Fibroblast of skin of abdomen (primary cell): ENCODE measurements at places on chromosomes 1 and 21.

DNA sequence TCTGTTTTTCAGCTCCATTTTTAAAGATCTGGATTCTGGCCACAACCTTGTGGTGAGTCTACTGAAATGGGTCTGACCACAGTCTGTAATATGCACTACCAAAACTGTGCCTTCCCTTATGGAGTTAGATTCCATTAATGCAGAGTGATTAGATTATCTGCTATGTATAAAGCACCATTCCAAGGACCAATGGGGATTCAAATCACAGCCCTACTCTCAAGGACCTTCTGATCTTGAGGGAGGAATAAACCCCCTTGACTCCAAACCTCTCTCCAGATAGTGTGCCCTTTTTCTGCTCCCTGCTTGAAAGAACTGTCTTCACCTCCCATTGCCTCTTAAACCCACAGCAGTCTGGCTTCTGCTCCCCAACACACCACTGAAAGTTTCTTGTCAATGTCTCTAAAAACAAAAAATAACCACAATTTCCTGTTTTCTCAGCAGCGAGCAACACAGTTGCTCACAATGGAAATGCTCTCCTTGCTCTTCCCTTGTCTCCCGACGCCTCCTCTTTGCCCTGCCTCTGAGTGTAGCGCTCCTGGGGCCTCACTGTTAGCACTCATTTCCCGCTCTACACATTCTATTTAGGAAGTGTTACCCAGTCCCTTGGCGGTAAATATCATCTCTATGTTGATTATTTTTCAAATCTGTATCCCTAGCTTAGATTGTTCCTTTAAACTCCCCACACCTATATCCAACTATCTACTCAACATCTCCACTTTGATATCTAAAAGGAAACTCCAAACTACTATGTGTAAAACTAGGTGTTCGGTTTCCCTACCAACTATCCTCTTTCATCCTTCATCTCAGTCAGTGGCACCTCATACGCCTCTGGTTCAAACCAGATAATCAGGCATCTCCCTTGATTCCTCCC, 13.6 kb downstream of the PCNX2 start:
- peak; percentile 68 for DNase-seq

DNA sequence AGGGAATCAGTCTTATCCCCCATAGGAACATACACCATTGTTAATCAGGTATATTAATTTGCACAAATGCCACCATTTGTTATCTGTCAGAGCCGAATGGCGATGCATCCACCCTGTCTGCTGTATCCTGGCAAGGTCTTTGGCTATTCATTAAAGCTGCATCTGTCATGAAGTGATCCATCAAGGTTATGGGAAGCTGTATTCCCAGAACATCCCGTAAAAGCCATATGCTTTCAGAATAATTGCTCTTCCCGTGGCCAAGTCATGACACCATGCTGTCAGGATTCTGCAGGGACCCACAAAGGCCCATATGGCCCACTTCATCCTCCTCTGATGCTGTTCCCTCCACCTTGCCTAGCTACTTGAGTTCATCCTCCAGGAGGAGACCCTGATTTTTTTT, 103.9 kb downstream of the RAVER2 start:
- DNase-seq: no peak

DNA sequence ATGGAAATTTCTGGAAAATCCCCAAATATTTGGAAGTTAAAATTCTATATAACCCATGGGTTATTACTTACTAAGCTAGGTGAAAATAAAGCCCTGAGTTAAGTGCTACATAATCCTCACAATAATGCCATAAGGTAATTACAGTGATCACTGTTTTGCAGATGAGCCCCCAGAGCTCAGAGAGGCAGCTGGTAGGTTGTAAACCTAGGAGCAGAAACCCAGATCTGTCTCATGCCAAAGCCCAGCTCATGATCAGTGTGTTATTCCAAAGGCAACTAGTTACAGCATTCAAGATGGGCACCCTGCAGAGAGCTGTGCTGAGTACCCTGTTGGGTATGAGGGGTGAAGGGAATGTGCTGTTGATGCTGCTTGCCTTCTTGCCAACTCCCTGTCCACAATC, 10.8 kb upstream of the MYOG start:
- DNase-seq: no peak

DNA sequence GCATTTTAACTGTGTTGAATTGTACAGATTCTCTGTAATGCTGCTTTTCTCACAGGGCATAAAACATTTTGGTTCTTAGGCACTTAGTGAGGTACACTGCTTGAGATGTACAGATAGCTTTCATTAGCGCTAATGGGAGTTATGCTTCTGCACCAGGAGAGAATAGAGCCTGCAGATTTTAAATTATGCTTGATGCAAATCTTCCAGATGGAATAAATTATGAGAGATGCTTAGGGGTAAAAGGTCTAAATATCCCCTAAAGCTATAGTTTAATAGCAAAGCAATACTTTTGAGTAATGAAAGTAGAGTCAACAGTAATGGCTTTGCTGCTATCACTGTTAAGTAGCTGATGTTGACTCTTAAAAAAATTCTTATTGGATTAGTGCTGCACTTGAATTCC, 248.9 kb downstream of the S1PR1 start:
- no peak for DNase-seq

GRCh38 chr1:201251851-201252430, 31.4 kb upstream of the PKP1 start:
- DNase-seq: no peak

DNA sequence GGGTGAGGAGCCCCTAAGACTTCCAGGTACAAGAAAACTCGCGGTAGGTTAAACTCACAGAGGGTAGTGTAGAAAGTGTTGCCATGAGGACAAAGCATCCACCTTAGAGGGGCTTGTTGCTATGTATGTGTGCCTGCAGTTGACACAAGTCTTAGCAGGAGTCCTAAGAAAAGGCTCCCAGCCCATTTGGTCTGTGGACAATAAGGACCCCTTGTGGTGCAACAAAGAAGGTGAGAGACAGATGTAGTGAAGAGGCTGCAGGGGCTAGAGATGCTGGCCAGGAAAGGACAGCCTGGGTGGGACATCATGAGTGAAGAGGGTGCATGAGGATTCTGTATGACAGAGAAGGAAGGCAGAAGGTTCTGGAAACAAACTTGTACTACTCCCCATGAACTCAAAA, 36.3 kb upstream of the IL10 start:
- DNase-seq: peak; percentile 48

GRCh38 chr1:46638921-46639320, 22.3 kb upstream of the MOB3C start:
- no peak for DNase-seq

DNA sequence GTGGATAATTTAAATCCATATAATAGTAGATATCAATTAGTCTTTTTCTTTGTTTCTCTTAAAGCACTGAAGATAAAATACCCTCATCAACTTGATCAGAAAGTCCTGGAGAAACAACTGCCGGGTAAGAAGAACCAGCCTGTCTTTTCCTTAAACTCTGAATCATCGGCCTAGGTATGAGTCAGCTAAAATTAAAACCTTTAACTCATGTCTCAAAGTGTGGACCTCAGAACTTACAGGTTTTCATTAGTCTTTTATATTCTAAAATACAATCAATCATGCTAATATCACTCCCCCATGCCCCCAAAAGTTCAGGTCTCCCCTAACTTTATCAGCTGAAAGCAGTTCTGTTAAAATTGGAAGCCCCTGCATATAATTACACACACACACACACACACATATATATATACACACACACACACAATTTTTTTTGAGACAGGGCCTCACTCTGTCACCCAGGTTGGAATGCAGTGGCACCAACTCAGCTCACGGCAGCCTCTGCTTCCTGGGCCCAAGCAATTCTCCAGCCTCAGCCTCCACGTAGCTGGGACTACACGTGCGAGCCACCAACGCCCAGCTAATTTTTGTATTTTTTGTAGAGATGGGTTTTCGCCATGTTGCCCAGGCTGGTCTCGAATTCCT, 61.3 kb downstream of the B3GALNT2 start:
- peak; percentile 74 for DNase-seq

GRCh38 chr1:210482945-210483617, 154.4 kb downstream of the HHAT start:
- no peak for DNase-seq

DNA sequence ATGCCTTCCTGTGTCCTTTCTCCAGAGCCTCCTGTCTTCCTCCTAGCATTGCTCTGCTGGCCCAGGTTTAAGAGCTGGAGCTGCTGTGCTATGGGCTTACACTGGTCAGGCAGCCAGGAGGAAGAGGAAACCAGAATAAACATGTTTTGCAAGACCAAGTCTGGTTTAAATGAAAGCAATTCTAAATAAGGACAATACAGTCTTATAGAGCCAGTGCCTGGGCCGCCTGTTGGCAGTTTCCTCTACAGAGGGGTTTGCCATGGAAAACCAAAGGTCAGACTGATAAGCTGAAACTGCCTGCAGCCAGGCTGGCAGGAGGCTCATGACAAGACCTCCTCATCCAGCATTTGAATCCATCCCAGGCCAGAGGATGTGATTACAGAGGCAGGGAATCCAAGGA, 92.9 kb upstream of the FGGY start:
- DNase-seq: no peak

DNA sequence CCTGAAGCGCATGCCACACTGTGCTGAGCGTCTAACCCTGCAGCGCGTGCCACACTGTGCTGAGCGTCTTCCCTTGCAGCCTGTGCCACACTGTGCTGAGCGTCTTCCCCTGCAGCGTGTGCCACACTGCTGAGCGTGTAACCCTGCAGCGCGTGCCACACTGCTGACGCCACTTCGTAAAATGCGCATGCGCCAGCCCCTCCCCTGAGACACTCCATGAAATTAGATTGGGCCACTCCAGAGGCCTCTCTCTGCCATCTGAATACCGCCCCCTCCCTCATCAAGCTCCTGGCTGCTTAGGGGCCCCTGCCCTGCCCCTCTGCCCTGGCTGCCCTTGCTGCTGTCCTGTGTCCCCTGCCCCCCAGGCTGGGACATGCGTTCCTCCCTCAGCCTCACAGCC, 84.8 kb downstream of the POFUT2 start:
- DNase-seq: peak; percentile 18

GRCh38 chr21:35015435-35016024, 33.6 kb downstream of the RUNX1 start:
- DNase-seq: no peak

- no peak for DNase-seq
Observed at GRCh38 chr1:45331436-45332345, 5.0 kb downstream of the HPDL start.

DNA sequence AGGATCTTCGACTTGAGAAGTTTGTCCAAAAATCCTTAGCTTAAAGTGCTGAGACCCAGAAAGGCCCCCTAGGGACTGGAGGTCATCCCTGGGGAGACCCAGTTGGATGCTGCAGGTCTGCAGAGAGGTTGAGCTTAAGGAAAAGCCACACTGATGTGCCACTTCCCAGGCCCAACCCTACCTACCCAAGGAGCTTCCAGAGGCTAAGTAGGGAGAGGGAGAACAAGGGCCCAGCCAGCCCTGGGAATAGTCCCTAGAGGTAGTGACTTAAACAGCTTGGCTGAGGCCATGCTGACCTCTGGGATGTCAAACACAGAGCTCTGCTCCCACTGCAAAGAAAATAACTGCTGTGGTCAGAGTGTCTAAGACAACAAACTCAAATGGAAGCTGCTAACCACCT, 693.7 kb downstream of the MATN1 start:
- no peak for DNase-seq

- peak; percentile 46 for DNase-seq
Observed at GRCh38 chr1:243234978-243235647, 20.0 kb downstream of the CEP170 start.

GRCh38 chr21:38468989-38469388, 29.3 kb downstream of the ERG start:
- peak; percentile 11 for DNase-seq

- DNase-seq: peak; percentile 16
Observed at GRCh38 chr1:67626090-67626860, 58.7 kb upstream of the GADD45A start.

- DNase-seq: no peak
Observed at GRCh38 chr1:147492207-147492606, 49.1 kb upstream of the BCL9 start.

DNA sequence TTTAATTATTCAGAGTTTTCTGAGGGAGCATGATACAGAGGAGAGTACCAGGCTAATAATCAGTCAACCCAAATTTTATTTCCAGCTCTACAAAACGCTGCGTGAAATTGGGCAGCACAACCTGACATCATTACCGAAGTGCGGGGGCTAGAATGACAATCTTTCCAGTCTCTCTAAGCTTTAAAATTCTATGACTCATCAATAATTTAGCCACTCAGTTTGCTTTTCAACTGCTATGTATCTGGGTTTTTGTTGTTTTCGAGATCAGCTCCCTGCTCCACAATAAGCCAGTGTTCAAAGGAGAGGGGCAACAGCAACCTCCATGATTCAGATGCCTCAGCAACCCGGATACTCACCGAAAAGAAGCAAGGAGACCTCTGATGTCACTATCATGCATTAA, 13.9 kb downstream of the SORT1 start:
- DNase-seq: no peak

DNA sequence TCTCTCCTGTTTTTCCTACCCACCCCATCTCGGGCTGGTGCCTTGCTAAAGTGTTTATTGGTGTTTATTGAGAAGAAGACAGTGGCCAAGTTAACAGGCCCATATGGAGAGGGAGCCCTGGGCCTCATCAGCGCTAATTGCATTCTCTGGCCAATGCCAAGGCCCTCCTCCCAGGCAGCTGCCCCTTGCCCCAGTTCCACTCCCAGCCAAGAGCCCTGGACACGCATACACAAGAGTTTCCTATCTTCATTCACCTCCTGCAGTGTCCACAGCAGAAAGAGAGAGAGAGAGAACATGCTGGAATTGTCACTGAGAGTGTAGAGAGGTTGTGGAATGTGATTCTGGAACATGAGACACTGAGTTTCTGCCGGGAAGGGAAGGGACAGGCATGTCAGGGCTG, 25.4 kb upstream of the VWA5B1 start:
- DNase-seq: no peak

DNA sequence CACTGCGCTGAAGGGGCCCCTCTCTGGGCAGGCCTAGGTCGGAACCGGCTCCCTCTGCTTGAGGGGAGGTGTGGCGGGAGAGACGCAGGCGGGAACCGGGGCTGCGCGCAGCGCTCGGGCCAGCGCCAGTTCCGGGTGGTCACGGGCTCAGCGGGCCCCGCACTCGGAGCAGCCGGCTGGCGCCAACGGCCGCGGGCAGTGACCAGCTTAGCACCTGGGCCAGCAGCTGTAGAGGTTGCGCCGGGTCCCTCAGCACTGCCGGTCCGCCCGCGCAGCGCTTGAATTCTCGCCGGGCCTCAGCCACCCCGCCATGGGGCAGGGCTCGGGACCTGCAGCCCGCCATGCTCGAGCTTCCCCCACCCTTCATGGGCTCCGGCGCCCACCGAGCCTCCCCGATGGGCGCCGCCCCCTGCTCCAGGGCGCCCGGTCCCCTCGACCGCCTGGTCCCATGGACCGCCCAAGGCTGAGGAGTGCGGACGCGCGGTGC, 254.6 kb downstream of the COL11A1 start:
- no peak for DNase-seq
